ENCODE measurements at places on chromosomes 16 and 17.

DNA sequence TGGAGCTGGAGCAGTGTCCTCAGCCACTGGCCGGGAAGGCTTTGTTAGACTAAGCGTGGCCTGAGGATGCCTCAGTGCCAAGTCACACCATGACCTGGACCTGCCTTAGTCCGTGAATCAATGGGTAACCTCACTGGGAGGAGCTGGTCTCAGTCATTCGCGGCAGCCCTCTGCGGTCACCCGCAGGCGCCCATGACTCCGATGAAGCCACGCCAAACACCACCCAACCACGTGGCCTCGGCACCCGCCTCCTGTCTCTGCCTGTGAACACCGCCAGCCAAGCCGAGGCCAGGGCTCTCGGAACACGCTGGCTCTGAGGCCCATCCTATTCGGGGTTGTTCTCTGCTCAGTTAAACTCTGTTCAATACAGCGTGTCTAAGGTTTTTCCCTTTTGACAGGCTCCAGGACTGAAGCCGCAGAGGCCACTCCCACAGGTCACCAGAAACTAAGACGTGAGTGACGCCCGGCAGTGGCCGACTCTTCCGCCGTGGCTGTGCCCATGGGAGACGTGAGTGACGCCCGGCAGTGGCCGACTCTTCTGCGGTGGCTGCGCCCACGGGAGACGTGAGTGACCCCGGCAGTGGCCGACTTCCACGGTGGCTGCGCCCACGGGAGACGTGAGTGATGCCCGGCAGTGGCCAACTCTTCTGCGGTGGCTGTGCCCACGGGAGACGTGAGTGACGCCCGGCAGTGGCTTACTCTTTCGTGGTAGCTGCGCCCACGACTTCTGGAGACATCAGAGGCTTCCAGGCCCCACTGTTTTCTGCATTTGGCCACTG, 16.8 kb upstream of the PABPN1L start:
- no peak for DNase-seq

DNA sequence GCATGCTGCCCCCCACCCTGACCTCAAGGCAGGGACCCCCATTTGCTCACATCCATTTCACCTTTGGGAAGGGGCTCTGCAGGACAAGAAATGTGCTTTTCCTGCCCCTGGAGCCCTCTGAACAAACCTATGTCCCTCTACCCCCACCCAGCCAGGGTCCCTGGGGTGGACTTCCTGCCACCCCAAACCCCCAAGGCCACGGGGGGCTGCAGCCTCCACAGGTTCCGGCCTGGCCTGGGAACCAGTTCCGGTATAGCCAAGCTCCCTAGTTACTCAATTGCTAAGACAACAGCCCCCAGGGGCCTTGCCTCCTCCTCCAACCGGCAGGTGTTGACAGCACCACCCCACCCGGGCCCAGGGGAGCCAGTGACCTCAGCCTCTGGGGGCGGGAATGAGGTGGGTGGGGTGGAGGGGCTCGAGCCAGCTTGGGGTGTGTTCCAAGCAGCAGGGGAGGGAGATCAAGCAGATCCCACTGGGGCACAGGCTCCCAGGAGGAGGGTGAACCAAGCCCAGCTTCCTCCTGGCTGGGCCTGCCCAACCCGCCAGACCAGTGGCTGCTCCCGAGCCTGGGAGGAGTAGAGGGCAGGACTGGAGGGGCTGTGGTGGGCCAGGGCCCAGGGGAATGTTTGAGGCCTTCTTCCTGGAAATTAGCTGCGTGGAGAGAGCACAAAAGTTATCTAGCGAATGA, 6.6 kb downstream of the PNMT start:
- DNase-seq: no peak

- DNase-seq: no peak
Measured at GRCh38 chr17:49051269-49051668, 54.1 kb downstream of the IGF2BP1 start.

- DNase-seq: no peak
Measured at GRCh38 chr17:17376362-17376761, 73.2 kb downstream of the NT5M start.

DNA sequence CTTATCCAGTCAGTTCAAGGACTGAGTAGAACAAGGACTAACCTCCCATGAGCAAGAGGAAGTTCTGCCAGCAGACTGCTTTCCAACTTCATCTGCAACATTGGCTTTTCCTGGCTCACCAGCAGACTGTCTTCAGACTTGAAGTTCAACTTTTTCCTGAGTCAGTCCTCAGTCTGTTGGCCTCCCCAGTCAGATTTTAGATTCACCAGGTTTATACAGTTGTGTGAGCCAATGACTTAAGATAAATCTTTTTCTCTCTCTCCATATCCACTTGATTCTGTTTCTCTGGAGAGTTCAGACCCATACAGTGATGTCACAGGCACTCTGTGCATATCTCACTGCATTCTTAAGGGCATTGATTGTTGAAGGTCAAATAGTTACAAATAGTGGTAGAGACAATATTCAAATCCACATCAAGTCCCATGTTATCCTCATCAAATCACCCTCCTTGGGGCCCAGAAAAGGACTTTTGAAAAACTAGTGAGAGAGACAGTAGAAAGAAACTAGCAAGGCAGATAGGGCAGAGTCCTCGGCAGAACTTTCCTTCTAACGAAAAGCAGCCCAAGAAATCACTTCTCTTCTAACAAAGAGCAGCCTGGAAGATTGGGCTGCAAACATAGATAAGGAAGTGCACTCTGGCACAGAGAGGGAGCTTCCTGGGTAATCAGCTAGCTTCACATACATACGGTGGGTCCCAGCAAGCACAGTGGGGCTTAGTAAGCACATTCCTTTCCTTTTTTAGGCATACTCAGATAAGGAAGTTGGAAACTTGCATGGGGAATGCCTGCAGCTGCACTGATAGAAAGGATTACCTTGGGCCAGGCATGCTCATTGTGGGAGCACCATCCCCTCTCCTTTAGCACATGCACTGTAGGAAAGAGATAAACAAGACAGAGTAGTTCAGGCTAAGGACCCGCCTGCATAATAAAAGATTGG, 132.3 kb upstream of the FAM20A start:
- no peak for DNase-seq

- DNase-seq: no peak
Measured at GRCh38 chr17:58358408-58359172, 6.6 kb upstream of the SUPT4H1 start.

DNA sequence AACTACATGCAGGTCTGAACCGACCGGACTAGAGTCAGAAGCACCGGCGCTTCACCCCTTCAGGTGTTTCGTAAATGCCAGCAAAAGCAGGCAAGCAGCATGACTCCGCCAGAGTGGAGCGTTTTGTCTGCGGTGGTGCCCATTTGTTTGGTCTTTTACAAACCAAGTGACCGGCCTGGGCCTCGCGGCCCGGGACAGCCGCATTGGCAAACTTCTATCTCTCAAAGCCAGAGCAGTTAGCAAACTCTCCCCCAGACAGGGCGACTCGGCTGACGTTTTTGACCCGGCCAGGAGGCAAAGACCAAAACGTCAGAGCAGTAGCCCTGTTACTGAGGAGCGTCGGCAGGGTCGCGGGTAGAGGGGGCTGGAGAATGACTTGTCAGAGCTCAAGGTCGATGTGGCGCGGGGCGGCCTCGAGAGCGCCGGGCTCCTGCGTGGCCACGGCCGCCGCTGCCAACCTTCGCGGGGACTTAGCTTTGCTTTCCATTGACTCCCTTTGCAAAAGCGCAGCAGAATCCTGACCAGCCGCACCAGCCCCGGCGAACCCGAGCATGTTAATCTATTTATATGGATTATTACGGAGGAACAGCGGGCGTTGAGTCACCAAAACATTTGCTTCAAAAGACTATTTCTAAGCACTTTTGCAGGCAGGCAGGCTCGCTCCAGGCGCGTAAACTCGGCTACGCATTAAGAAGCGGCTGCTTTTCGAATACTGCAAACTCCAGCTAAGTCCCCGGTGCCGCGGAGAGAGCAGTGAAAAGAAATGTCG, 763 bp upstream of the SOX9 start:
- DNase-seq: no peak

DNA sequence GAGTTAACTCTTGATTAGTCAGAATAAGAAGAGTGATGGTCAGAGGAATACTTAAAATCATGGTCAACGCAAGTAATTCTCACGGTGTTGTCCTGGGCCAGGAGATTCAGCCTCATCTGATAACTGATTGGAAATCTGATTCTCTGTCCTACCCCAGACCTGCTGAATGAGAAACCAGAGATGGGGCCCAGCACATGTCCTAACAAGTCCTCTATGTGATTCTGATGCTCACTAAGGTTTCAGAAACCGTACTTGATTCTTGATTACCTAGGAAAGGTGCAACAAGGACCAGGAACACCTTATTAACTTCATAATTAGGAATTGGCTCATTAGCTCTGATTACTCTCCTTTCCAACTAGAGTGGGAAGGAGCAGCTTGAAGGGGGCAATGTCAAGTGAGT, 44.5 kb downstream of the ANKFY1 start:
- DNase-seq: no peak

- DNase-seq: no peak
Measured at GRCh38 chr16:78500659-78501270, 401.3 kb downstream of the WWOX start.

DNA sequence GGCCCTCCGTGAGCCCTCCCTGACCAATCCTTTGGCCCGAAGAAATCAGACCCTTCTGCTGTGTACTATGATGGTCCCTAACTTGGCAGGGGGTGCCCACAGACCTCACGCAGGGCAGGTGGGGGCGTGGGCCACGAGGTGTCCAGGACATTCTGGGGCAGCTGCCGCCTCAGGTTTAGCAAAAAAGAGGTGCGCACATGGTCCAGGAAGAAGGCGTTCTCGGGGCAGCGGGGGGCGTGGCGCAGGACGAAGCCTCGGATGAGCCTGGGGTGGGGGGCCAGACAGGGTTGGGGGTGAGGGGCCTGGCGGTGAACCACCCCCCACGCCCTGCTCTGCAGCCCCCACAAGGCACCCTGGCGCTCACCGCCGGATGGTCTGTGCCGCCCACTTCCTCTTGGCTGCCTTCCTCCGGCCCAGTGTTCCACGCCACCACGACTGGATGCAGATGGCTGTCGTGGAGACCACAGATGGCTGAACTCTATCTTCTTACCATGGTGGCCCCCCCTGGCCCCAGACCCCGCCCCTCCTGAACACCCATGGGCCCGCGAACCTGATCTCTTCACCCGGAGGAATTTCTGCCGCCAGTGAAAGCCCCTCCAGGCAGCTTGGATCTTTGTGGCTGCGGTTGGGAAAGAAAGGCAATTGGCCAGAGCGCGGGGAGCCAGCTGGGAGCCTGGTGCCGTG, 14.2 kb upstream of the CRK start:
- DNase-seq: no peak

DNA sequence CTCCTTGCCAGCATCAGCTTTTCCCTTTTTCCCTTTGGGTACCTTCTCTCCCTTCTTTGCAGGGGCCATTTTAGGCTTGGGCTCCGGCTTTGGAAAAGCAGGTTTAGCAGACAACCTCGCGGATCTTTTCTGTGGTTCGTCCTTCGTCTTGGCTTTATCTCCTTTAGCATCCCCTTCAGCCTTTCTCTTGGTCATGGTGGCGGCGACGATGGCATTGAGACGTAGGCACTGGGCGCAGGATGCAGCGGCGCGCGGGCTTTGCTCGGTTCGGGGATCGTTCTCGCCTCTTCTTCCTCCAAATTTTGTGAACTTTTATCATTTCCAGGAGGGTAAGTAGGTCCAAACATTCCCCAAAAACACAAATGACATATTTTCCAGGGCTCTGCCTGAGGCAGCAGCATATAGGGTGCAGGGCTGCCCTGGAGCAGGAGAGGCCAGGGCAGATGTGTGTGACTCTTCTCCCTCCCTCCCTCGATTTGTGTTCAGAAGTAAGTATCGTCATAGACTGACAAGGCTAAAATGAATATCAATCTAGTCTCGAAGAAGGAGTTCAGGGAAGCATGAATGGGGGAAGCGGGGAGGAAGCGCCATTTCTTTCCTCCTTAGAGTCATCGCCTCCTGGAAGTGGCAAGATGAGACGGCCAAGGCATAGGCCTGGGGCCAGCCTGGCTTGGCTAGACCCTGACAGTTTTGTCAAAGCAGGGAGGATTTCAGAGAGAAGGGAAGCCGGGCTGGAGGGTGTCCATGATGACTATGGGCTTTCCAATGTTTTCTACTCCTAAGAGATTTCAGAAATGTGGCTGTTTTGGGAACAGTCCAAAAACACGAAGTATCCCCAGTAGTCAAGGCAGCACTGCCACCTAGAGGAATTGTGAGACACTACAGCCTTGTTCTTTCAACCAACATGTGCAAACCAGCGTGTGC, 13.2 kb downstream of the CHCT1 start:
- no peak for DNase-seq

GRCh38 chr17:49581648-49581998, 6.0 kb downstream of the NXPH3 start:
- DNase-seq: no peak

DNA sequence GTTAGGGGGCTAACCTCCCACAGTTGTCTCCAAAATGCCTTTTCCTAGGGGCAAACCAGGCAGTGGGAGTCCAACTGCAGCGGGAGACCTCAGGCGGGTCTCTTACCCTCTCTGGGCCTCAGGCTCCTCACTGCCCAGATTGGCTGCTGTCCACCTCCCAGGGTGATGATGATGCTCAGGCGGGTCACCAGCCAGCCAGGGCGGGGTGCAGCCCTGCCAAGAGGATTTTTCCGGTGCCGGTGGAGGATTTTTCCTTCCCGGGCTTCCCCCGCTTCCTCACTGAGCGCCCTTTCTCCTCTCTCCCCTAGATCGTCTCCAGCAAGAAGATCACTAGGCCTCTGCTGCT, 22.8 kb downstream of the CPNE2 start:
- no peak for DNase-seq

DNA sequence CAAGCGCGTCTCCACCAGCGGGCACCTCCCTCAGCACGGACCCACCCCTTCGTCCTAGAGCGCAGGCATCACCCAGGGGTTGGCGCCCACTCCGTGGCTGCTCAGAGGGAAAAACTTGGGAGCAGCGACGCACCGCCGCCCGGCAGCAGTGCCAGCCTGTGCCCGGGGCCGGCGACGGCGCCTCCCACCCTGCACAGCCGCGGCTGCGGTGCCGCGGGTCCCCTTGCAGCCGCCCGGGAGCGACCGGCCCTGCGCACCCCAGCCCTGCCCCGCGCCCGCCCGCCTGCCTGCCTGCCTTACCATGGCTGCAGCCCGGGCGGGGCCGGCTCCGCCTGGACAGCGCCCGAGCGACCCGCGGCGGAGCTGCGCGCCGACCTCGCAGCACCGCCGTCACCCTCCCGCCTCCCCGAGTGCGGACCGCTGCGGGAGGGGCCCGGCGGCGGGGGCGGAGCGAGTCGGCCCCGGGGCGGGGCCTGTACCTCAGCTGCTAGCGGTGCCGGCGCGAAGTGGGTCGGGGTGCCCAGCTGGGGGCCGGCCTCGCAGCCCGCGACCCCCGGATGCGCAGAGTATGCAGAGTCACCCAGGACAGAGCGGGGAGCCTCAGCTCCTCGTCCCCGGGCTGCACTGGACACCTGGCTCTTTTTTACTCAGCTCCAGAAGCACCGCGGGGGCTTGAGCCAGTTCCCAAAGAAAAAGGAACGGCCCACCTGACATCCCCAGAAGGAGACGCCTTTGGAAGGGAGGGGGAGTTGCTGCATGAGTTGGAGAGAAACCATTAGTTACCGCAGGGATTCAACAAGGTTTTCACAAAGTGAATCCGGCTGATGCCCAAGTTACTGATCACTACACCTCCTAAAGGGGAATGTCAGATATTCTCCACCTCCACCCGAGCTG, 17.5 kb upstream of the MTMR4 start:
- peak; percentile 57 for DNase-seq
